SJSA1 (cell line): ENCODE measurements at places on chromosomes 16 and 17. TPM values are rescaled to one million over a fixed set of nuclear protein-coding genes. Genes with fewer than 3 reads are reported as not detected.

TEKT1 gene
- total RNA-seq: 0.03 TPM in 1 of 2 replicates, not detected in the other

CCL13 gene
- not detected in 2 replicates for total RNA-seq

GRCh38 chr17:74578979-74579378 is 11.7 kb upstream of the CD300H start:
- no peak for DNase-seq
- peaks cover 14% of the 10 kb centered on the region; the same call in 1 of the 2 replicates for H3K27me3 ChIP-seq
- no peaks in the 10 kb centered on the region for H3K4me1 ChIP-seq
- no peaks in the 10 kb centered on the region for H3K36me3 ChIP-seq

- no peaks in the 10 kb centered on the region; the same call in 1 of the 2 replicates for H3K27me3 ChIP-seq
- no peak overlapping the region for H3K4me3 ChIP-seq
- DNase-seq: no peak
- H3K27ac ChIP-seq: no peak overlapping the region
- peaks cover 38% of the 10 kb centered on the region for H3K4me1 ChIP-seq
These were observed 5.2 kb upstream of the TSPOAP1 start for GRCh38 chr17:58333736-58334207.
